ENCODE measurements at places on chromosomes 5 and 9.

DNA sequence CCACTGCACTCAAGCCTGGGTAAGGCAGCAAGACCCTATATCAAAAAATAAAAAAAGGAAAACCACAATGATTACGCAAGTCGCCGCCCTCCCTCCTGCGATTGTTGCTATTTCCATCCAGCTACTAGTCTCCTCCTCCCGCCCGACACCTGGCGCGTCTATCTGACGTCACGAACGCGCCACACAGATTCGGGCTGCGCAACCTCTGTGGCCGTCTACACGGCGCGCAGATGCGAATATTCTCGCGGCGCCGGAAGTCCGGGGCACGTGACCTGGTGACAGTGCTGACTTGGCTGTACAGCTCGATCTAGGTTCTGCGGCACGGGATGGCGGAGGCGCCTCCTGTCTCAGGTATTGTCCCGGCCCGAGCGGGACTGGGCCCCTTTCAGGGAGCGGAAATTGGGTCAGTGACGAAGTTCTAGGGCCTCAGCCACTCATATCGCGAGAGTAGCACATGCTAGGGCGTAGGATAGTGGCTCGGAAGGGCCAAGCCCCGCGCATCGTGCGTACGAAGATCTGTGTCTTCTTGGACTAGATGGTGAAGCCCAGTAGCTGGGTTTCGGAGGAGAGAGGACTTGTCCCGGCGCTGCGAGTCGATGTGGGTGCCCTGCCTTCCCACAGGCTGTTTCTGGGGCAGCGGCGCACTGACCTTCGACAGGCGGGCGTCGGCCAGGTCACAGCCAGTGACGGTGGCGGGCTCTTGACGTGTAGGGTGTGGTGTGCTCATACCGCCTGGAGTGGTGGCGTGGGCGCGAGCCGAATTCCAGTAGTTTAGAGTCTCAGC lies at the start of gene NFX1:
Gene NFX1 (plus strand): TSS at position 270 of the 784 bp plus-strand sequence. CDS start 57 bp downstream, at position 327.
- DNase-seq, result peak; percentile 97

- DNase-seq, result no peak
Measured at GRCh38 chr9:8643896-8644295, 844.3 kb upstream of the DMAC1 start.

DNA sequence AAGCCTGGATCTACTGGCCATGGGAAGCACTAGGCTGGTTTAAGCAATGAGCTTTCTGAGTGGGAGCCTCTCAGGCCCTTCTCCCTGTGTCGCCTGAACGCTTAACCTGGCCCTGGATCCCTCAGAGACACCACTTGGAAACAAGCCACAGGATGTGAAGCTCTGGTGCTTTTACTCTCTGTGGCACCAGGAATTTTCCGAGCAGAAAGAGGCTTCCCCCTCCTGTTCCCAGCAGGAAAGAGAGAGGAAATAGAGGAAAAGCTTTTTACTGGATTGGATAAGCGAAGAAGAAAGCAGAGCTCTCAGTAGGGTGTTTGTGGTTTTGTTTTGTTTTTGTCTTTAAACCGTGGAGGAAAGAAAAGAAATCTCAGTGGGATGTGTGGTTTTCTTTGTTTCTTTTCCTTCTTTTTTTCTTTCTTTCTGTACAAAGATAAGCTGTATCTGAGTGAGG lies 34.5 kb downstream of the COL15A1 start:
- DNase-seq, result no peak

DNA sequence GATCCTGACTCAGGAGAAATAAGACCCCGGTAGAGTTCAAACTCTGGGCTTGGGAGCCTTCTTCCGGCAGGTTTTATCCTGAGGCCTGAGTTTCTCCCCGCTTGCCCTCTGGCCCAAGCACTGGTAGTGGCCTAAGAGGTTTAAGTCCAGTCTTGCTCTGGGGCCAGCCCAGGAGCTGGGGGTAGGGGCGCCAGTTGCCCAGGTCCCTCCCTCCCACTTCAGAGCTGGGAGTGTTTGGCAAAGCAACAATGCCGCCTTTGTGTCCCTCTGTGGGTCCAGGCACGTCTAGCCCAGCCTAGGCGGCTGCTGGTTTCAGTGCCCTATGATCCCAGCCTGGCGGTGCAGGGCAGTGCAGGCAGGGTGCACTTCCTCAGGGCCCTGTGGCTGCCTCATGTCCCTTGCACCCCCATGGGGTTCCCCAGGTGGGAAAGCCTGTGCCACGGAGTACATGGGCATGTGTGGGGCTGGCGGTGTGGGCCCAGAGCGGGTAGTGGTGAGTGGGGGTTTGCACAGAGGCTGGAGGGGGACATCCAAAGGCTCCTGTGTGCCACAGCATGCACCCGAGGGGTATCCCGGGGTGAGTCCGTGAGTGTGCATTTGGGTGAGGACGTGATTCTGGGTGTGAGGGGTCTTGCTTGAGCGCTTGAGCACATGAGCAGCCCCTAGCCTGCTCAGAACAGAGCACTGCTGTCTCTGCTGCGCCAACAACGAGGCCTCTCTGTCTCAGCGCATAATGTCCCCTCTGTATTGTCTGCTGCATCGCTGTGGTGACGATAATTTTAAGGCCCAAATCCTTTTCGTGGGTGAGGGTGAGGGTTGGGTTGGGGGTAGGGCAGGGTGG lies 61.7 kb upstream of the PSD2 start:
- no peak for DNase-seq

DNA sequence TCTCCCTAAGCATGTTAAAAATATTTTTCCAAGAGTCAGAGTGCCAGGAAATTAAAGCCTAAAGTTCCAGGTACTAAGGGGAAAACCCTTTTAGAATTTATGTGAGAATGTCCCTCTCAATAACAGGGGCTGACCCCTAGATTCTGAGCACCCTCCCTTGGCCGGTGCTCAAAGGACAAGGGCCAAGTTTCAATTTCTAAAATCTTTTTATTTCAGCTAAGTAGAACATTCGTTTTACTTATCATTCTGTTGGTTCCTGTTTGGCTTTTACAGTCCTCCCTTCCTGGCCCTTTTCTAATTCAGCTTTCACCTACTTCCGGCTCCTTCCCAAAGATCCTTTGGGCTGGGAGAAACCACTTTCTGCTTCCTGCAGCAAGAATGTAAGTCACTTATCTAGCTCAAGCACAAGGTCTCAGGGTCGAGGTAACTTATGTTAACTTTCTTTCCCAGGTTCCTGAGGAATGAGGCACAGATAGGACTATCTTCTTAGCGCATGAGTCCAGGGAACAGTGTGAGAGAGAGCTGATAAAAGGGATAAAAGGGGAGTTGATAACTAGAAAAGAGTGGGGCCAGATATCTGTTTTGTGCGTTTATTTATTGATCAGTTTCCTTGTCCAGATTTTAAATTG lies 34.6 kb upstream of the F2RL2 start:
- DNase-seq, result no peak

DNA sequence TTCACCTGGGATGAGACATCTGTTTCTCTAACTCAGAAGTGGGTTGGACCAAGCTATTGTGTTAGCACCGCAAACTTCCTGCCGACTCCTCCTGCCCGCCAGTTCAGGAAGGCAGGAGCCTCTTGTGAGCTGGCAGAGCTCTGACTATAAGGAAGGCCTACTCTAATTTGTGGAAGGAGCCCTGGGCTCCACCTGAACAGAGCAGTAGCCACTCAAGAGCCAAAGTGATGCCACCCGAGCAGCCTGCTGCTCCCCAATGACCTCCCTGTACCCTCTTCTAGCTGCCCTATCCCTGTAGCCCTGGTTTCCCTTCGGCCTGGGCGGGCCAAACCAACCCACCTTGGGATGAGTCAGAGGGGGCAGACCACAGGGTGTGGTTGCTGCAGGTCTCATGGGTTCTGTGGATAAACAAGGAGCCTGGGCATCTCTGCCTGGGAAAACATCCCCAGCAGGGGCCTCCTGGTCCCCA lies 81.6 kb downstream of the PSD2 start:
- no peak for DNase-seq

DNA sequence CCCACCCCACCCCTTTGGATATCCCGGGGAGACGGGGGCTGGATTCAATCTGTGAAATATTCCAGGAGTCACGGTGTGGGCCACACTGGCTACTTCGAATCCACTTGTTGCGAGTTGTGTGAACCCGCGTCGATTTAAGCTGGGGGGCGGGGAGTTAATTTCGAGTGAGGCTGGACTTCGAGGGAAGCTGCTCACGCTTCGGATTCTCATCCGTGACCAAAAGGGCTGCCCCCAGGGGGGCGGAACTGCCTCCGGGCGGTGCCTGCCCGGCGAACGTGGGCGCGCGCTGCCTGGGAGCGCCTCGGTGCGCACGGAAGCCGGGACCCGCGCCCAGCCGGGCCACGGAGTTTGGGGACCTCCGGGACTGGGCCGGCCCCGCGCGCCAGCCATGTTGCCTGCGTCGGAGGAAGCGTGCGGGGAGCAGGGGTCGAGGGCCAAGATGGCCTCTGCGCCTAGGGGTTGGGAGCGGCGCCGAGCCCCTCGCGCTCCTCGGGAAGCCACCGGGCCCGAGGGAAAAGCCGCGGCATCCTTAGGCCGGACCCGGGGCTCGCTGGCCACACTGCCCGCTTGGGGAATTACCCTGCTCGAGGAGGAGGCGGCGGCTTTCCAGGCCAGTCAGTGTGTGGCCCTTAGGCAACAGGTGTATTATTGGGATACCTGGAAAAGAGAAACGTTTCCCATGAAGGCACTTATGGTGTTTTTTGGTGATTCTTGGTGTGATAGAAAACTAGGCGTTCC lies 975 bp downstream of the OCLN start:
- no peak for DNase-seq

- no peak for DNase-seq
Measured at GRCh38 chr5:56480705-56481427, 247.7 kb upstream of the ANKRD55 start.

- no peak for DNase-seq
Measured at GRCh38 chr5:138985256-138985655, 110.1 kb upstream of the LRRTM2 start.

DNA sequence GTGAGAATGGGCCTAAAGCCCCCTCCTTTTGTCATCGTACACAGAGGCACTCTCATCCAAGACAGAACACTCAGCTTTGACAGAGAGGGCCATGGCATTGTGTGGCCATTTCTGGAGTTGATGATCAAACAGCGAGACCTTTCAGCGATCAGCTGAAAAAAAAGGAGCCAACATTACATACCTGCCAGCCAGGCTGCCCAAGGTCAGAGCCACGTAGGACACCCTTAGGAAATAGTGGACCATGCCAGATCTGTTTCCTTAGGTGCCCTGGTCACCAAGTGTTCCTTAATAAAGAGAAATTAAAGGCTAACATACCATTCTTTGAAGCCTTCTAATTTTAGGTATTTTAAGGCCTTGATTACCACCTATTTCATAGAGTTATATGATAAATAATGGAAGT lies 105.5 kb upstream of the PRLR start:
- DNase-seq, result no peak

- no peak for DNase-seq
Measured at GRCh38 chr9:84869091-84869490, 199.6 kb downstream of the NTRK2 start.

DNA sequence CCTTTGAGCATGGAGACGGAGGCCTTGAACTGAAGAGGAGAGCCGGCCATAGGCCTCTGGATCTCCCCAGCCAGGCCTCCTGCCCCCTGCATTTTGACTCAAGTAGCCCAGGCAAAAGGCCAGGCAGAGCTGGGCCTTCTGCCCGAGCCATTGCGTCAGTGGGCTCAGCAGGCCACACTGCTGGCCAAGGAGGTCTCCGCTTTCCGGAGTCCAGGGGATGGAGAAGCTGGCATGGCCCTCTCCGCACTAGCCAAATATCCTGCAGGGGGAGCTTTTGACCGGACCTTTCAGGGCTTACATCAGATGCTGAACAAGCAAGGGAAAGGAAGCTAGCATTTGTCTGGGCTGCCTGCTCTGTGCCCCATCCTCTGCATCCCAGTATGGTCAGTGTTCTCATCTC lies 386.8 kb downstream of the TRIM36 start:
- DNase-seq, result no peak

DNA sequence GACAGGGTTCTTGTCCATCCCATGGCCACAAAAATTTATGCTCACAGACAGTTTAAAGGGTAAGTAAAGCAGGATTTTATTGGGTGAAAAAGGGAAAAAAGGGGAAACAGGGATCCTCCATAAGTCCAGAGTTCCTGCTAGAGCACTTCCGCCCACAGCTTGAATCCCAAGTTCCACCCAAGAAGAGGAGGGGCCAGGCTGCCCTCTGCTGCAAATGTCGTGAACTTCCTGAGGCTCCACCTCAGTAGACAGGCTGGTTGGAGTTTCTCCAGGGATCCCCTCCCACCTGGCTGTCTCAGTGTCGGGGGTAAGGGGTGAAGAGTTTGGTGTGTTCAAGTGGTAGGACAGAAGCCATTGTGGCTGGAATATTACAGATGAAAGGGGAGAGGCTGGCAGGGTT lies 275.0 kb upstream of the SGCD start:
- DNase-seq, result no peak

DNA sequence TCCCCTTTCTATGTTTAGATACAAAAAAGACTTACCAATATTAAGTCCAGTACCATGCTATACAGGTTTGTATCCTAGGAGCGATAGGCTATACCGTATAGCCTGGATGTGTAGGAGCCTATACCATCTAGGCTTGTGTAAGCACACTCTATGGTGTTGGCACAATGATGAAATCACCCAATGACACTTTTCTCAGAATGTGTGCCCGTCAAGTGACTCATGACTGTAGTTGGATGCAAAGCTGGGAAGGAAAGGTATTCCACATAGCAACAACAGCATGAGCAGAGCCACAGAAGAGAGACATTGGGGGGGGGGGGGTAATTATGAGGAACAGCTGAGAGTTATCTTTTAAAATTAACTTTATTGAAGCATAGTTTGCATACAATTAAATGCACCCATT lies 63.2 kb downstream of the TTLL11 start:
- DNase-seq, result no peak

DNA sequence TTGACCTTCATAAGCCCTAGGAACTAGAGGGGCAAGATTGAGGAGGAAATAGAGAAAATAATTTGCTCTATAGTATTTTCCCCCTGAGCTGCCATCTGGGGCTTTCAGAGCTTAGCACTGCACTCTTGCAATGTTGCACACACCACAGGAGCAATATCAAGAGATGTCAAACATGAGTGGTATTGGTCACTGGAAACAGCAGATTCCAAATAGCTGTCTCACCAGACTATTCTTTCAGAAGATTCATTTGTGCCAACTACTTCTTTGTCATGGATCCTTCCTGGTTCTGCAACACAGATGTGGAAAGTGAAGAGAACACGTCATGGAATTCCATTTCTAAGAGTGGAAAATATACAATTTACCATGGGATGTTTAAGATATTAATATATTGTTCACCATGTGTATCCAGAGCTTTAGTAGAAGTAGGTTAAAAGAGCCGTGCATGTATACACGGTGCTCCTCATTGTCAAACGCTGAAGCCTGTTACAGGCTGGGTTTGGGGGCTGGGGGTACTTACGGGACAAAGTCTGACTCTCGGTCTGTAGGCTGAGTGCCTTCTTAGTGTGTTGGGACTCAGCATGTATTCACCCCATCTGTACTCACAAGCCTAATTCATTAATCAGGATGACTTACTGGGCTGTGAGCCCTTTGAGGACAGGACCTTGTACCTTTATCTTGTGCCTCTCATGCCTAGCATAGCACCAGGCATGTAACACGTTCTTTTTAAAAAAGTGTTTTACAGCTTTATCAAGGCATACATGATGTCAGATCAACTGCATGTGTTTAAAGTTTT lies 31.4 kb upstream of the GDNF start:
- DNase-seq, result no peak

GRCh38 chr9:135794057-135794335 lies 92.0 kb downstream of the KCNT1 start:
- no peak for DNase-seq

All from stimulated activated CD8-positive, alpha-beta memory T cell treated with anti-CD3 and anti-CD28 coated beads, Interleukin-7, amount 100 ng/mL, for 24 hours (primary cell).